ENCODE measurements at places on chromosomes 3 and 15.

DNA sequence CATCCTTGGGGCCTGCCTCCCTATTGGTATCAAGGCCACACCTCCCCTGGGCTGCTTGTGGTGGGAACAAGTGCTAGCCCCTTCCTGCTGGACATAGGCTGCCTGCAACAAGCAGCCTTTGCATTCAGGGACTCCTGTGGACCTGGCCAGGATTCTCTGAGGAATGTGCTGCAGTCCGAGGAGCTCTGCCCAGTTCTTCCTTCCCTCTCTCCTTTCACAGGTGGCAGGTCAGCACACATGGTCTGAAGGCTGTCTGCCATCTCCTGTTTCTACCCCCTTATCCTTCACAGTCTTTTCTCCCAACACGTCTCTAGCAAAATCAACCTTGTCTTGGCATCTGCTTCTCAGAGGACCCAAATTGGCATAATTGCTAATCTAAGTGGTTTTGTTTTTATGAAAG lies 97.0 kb upstream of the LIPC start:
- DNase-seq, result no peak

DNA sequence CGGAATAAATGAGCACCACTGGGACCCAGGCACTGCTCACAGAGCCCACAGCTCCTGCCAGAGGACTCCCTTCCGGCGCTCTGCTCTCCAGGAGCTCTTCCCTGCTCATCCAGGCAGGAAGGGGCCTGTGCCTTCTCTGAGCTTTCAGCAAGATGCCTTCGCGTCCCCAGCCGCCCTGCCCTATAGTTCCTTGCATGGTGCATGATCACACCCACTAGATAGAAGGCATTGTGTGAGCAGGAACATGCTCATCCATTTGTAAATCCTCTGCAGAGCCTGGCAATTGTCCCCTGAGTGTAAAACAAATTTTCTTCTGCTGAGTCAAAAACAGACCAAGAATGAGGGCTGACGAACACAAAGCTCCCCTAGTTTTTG lies 181.6 kb downstream of the MEGF11 start:
- DNase-seq, result no peak

GRCh38 chr3:106969596-106969995 lies 407.6 kb upstream of the CCDC54 start:
- no peak for DNase-seq

- DNase-seq, result no peak
These were observed 25.9 kb upstream of the KIF23 start for GRCh38 chr15:69388260-69388705.

GRCh38 chr3:173584093-173584837 lies 186.7 kb downstream of the NLGN1 start:
- no peak for DNase-seq

GRCh38 chr15:74442604-74443003 lies 8.8 kb upstream of the SEMA7A start:
- DNase-seq, result no peak

DNA sequence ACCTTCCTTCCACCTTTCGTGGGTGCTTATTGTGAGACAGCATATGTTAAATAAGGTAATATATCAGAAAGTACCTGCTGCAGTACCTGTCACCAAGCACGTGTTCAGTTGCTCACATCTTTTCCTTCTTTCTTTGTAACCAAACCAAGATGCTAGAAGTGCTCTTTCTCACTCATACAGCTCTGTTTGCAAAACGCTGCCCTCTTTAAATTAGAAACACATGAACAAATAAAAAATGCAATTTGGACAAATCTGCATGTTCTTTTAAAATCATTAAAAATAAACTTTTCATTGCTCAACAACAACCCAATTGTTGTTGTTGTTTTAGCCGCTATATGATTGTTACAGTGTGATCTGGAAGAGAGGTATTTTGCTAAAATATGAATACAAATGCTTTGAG lies 193.5 kb upstream of the ZBTB20 start:
- DNase-seq, result no peak

- DNase-seq, result no peak
These were observed 2.4 kb downstream of the UCN2 start for GRCh38 chr3:48561045-48561736.

DNA sequence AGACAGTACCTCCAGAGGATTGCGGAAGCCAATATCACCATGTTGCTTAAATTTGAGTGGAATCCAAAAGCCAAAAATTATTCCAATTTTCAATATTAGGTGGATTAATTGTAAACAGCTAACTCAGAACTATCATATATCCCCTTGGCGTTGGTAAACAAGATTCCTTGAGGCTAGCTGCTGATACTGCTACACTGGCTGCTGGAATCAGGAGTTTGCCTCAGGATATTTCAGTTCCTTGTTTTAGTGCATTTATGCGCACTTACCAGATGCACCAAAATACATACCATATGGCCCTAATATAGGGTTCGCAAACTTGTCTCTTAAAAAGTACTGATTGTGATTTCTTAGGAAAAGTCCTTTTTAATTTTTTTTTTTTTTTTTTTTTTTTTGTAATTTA lies 605.2 kb upstream of the NAALADL2 start:
- DNase-seq, result no peak

DNA sequence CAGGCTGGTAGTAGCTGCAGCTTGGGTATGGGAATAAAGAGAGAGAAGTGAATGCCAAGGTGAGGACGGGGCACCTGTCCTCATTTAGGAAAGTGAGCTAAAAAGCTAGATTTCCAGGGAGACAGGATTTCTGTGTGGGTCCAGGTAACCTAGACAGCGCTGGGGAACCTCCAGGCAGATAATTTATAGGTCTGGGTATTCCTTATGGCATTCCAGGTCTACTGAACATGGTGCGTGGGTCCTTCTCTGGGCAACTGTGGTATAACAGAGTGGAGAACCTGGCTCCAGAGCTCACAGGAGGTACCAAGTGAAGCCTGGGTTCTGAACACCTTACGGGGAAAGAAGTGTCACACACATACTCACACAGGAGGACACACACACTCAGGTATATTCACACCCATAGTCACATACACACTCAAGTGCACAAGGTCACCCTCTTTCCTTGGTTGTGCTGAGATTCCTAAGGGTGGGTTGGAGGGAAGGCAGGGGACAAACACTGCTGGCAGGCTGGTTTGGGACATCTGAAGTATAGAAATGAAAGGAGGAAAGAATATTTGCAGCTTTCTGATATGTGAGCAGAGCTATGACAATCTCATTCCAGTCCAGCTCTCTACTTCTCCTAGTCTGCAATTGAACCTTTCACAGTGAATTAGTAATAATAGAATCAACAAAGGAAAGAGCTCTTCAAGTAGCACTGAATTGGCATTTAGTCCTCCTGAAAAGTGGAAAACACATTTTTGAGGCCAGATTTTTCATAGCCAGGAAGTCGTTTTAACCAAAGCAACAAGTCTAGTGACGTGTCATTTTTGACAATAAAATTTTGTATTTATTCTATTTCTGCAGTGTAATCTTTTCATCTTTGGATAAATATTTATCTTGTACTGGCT lies 37.4 kb upstream of the ITGA11 start:
- DNase-seq, result no peak
